Mucosa of gallbladder (tissue), 1 donor: ENCODE measurements at places on chromosomes 2 and 18. TPM values are rescaled to one million over a fixed set of nuclear protein-coding genes. Genes with fewer than 3 reads are reported as not detected.

PTGR3 gene
- 41.1 TPM for total RNA-seq

KHK gene
- total RNA-seq = 6.1 TPM

GCA gene
- total RNA-seq = 37.4 TPM

UGT1A5 gene
- total RNA-seq = 2.0 TPM

ZC3H8 gene
- total RNA-seq = 5.6 TPM
